ENCODE measurements at places on chromosomes 4 and X.

GRCh38 chr4:82084747-82085146 lies 289.0 kb downstream of the HNRNPD start:
- DNase-seq, result no peak

DNA sequence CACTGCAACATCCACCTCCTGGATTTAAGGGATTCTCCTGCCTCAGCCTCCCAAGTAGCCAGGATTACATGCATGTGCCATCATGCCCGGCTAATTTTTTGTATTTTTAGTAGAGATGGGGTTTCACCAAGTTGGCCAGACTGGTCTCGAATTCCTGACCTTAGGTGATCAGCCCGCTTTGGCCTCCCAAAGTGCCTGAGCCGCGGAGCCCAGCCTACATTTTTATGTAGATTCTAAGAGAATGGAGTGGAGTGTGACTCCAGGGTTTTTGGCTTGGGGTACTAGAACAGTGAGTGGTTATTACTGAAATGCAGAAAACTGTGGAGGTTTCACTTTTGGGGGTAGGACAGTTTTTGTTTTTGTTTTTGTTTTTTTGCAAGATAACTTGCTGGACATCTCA lies 806.0 kb downstream of the ADGRL3 start:
- no peak for DNase-seq

DNA sequence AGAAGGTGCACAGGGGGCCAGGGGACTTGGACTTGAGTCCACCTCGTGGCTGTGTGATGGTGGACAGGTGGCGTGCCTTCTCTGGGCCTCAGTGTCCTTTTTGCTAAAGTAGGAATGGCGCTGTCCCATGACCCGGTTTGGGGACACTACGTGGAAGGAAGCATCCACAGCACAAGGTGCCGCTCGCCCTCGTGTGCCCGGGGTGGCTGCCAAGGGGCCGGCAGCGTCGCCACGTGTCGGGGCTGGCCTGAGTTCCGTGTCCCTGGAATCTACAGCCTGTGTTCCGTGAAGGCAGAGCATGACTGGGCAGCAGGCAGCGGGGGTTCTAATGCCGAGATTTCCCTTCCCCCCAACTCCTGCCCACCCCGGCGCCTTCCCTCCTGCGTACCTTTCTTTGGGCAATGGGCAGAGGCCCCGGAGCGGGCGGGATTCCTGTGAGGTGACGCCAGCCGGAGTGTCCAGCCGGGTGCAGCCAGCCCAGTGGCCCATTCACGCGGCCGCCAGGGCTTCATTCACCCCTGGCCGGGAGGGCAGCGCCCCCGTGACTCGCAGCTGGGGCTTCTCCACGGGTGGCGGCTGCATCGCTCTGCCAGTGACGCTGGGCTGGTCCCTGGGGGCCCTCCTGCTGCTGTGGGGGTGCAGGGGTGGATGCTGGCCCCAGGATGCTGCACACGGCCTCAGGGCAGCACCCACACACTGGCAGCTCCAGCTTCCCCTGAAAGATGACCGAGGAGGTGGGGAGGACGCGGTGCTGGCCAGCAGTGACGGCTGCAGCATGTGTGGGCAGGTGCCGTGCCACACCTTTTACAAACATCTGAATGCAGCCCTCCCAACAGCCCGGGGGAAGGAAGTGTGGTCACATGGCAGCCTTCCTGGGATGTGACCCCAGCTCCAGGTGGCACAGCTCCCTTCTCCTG lies 21.2 kb downstream of the DOK7 start:
- DNase-seq, result no peak

GRCh38 chr4:168758351-168758876 lies 251.6 kb downstream of the CBR4 start:
- no peak for DNase-seq

DNA sequence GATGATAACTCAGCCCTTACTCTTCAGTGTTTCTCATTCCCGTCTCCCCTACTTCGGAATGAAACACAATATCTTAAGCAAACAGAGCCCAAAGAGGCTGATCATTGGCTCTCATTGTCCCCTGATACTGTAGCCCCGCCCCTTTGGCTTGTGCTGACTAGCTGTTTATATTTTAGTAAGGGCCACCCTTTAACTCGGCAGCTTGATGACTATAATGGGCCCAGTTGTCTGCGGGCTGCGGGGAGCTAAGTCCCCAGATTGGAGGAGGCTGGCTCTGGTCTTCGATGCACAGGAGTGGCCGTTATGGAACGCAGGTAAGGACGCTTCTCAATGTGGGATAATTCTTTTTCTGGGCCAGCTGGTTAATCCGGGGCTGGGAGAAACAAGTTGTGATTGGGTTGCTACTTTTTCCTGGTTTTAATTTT lies at the start of gene TRIM2:
Gene TRIM2 (plus strand): TSS at position 197 of the 425 bp plus-strand sequence. CDS start 88 bp downstream, at position 285.
- no peak for DNase-seq

GRCh38 chr4:99855678-99856077 lies 38.5 kb downstream of the LAMTOR3 start:
- DNase-seq, result no peak

- no peak for DNase-seq
Measured at GRCh38 chr4:1588306-1588705, 95.8 kb downstream of the FAM53A start.

DNA sequence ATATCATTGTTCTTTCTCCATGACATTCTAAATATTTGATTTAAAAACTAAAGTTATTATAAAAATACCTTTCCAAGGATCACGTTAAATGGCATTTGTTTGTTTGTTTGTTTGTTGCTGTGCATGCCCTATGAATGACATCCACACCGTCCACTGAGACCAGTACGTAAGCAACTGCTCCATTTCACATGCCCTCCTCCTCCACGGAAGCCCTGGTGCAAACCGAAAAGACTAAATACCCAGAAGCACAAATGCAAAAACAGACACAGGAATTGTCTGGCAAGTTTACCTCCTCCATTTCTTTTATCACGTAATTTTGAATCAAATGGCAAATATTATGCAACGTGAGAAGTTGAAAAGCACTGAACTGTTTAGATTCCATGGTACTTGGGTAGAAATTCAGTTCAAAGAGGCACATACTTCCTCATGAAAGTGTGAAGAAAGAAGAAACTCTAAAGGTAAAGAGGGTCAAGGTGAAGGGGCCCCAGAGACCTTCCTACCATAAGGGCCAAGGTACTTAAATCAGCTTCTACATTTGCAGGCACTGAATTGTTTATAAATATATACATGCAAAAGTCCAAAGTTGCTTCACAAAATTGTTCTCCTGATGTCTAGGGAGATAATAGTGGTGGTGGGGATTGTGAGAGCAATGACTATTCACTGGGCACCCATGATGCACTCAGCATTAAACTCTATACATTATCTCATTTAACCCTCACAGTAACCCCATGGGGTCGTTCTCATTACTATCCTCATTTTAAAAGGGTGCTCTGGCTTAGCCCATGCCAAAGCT lies 23.4 kb downstream of the IRF2 start:
- no peak for DNase-seq

DNA sequence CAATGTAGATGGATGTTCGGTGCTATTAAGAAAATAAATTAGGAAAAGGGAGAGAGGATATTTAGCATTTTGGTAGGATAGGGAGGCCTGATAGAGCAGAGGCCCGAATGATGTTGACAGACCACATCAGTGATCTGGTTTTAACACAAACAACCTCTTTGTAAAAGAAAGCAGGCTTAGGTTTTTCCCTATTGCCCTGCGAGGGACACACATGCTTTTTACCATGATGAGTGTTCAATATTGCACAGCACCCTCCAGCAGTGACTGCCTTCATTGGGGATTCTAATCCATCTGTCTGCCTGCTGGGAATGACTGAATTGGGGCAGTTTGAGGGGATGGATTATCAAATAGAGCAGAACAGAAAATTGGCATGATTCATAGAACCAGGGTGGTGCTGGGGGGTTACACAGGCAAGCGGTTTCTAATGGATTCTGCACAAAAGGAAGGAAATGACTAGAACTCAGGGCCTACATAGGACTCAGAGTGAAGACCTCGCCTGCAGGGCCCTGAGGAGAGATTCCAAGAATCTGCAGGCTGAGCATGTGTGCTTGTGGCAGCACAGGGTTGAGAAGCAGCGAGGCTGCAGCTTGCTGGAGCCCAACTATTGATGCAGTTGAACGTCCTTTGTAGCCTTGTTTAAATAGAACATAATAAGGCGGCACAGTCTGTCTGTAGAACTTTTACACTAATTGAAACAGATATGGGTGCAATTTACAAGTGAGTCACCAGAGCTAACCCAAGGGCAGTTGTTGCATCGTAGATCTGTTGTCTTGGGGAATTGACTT lies 58.0 kb downstream of the RHOH start:
- DNase-seq, result no peak

DNA sequence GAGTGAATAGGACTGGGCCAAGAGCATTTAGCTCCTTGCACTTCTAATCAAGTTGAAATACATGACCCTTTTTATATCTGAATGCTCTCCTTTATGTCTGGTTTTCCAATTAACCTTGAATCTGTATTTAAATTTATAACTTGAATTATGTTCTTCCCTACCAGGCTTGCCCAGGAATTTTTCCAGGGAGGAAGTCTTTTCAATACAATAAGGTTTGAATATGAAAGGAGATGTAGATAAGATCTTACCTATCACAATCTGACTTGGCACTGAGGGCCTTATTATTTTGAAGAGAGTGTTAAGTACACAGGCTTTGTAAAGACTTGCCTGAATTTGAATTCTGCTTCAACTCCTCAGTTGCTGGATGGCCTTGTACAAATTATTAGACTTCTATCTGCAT lies 555.7 kb downstream of the PCDH7 start:
- no peak for DNase-seq

DNA sequence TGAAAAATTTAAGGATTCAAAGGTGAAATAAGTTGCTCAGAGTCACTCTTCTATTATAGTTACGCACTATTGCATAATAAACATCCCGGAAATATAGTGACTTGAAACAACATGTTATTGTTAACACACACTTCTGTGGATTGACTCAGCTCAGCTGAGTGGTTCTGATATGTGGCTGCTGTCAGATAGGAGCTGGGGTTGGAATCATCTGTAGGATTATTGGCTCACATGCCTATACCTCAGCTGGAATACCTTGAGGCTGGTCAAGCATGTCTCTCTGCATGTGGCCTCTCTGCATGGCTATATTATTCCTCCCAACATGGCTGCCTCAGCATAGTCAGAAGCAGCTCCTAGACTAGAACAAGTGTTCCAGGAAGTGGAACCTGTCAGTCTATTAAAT lies 486.7 kb upstream of the MAGEB2 start:
- no peak for DNase-seq

GRCh38 chrX:80810365-80810978 lies 795 bp upstream of the BRWD3 start:
- DNase-seq, result no peak

- DNase-seq, result no peak
Measured at GRCh38 chr4:40731792-40732245, 17.9 kb upstream of the NSUN7 start.

DNA sequence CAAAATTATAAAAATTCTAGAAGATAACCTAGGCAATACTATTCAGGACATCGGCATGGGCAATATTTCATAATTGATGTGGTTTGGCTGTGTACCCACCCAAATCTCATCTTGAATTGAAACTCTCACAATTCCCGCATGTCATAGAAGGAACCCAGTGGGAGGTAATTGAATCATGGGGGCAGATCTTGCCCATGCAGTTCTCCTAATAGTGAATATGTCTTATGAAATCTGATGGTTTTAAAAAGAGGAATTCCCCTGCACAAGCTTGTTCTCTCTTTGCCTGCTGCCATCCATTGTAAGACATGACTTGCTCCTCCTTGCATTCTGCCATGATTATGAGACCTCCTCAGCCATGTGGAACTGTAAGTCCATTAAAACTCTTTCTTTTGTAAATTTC lies 77.7 kb downstream of the DDX60 start:
- DNase-seq, result no peak

DNA sequence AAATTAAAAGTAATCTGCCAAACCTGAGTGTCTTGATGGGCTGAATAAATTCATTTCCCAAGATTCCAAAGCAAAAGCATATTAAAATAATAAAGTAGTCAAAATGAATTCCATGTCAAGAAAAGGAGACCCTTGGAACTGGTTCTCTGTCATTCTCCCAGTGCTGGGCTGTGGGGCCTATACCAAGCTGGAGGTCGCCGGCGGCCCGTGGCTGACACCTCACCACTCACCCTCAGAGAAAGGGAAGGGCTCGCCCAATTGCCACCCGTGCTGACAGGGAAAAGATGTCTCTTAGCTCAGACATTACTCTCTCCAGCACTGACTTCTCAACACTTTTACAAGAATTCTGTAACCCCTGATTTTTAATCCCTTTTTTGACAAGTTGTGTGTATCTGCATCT lies 51.7 kb downstream of the GATB start:
- DNase-seq, result no peak

GRCh38 chrX:69995362-69996112 lies 54.2 kb downstream of the AWAT2 start:
- DNase-seq, result no peak

- DNase-seq, result no peak
Measured at GRCh38 chr4:26574563-26574962, 9.3 kb upstream of the TBC1D19 start.

- DNase-seq, result no peak
Measured at GRCh38 chrX:39176105-39176504, 374.8 kb downstream of the MID1IP1 start.

DNA sequence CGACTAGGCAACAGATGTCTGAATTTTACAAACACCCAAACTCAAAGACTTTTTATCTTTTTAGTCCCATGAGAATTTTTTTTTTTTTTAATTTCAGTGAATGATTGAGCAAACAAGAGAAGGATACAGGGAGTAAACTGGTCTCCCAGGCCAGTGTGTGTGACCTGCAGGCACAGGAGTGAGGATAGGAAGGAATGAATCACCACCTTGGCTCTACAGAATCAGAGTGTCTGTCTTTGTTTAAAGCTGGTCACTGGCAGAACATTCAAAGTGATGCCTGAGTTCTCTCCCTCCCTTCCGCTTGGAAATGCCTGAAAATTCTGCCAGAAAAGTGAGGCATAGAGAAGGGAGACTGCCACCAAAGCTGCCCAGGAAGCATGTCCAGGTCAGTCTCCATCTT lies 69.5 kb downstream of the PARM1 start:
- DNase-seq, result no peak

DNA sequence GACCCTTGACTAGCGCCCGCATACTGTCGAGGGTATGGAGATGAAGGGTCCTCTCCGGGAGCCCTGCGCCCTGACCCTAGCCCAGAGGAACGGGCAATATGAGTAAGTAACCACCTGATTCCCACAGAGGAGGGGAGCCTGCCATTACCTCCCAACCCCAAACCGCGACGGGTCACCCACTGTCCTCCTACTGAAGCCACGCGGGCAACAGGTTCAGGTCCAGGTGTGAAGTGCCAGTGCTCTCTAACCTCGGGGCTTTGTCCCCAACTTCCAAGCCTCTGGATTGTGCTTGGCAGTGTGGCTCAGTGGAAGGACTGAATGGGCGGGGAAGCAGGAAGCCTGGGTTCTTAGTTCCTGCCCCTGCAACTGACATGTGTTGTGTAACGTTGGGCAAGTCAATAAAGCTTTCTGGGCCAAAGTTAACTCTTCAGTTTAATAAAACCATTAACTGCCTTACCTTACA lies 694 bp downstream of the OCRL start:
- DNase-seq, result no peak

DNA sequence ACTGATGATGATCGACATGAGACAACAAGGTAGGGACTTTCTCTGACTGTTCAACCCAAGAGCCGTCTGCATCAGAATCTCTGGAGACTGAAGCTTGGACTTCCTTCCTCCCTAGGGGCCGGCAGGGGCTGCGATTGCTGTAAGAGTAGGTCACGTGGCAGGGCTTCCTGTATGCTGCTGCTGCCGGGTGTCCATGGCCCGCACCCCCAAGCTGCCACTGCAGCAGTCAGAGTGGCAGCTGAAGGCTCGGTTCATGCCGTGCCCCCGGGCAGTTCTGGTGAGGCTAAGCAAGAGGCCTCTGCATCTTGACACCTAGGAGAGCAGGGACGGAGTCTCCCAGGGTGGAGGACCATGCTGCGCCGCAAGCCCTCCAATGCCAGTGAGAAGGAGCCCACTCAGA lies at the start of gene SASH3:
Gene SASH3 (plus strand): TSS at position 203 of the 400 bp plus-strand sequence. CDS start 149 bp downstream, at position 352.
- DNase-seq, result no peak

- no peak for DNase-seq
Measured at GRCh38 chrX:119646515-119646914, 40.3 kb upstream of the NKRF start.
